Activated naive CD4-positive, alpha-beta T cell (primary cell): ENCODE measurements at places on chromosomes 11 and 22.

DNA sequence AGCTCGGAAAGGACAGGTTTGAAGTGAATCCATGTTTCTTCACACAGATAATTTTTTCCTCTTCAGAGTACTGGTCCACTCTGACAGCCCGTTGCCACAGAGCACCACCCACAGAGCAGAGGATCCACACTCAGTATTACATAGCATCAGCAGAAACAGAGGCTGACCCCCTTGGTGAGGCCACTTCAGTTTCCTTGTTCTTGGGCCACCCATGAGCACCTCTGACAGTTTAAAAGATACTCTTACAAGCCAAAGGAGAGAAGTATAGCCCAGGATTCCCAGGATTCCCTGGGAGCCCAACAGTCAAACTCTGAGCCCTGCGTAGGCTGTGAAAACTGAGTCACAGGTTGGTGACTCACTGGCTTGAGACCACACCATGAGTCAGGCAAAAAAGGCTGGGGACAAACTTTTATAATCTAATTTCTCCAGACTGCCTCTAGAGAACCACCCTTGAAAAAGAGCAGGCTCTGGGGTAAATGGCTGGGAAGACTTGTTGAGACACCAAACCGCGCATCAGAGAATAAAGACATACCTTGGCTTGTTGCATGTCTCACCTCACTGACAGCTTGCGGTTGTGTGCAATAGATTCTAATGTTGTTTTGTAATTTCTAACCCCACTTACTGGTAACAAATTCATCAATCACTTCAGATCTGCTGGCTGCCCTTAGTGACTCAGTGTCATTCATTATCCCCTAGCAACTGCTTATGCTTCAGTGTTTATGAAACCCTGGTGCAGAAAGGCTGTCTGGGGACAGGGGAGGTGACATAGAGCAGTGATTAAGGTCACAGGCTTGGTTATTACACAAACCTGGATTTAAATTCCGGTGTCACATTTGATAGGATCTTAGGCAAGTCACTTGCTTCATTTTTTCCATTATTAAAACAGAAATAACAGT lies 56.9 kb upstream of the PRSS23 start:
- DNase-seq, result no peak

DNA sequence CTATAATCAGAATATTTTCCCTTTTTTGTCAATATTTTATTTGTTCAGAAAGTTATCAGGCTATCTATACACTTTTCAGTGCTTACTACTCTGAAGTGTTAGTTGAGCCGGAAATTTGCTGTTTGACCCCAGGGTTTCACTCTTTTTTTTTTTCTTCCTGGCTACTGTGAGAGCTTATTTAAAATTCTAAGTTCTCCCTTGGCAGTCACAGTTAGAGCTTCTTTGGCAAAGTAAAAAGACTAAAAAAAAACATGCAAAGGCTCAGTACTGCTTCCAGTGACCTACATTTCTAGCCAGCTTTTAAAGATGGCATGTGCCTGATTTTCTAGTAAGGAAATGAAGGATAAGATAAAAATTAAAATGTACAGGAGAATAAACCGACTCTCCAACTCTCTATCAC lies 48.4 kb downstream of the ELP4 start:
- DNase-seq, result no peak

DNA sequence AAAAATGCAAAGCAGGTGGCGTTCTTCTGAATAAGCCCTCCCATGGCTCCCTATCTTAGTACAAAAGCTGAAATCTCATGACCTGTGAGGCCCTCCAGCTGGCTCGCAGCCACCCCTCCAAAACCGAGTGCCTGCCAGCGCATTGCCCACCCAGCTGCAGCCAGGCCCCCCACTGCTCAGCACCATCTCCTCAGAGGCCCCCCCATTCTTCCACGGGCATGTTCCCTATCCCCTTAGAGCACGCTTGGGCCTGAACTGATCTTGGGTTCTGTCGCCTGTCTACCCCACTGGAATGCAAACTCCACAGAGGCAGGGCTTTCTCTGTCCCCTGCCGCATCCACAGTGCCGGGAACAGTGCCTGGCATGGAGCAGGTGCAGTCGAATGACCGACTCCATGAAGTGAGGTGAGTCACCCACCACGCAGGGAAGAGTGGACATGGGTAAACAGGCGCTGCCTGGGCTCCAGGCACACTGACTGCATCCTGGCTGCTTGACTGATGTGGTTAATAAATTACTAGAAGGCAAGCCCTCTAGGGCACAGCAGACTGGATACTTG lies 11.3 kb upstream of the EFCAB6 start:
- DNase-seq, result no peak

GRCh38 chr11:107836851-107837250 lies 21.7 kb downstream of the SLC35F2 start:
- no peak for DNase-seq

DNA sequence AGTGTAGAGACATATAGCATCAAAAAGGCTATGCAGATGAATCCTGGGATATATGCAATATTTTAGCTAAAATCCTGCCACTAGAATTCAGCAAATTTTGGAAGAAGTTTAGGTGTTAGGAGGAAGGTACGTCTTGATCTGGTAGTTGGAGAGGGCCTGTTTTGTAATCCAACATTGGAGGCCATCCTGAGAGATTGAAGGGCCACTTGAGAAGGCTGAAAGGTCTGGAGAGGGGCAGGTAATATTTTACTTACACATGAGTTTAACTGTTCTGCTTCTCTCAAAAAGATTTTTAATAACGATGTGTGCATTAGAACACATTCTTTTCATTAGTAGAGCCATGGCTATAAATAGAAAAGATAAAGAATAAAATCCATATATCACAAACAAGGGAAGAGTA lies 422.1 kb downstream of the RAB38 start:
- DNase-seq, result no peak

- DNase-seq, result no peak
Observed at GRCh38 chr11:4677948-4678347, 19.7 kb downstream of the OR51E2 start.

- no peak for DNase-seq
Observed at GRCh38 chr11:18321578-18321968, 367 bp downstream of the HPS5 start.

- no peak for DNase-seq
Observed at GRCh38 chr11:100703801-100704575, 16.9 kb downstream of the ARHGAP42 start.
